ENCODE measurements at places on chromosomes 1 and 21.
A peak's percentile ranks its signal among the peaks of the same experiment; 100 is the strongest.

DNA sequence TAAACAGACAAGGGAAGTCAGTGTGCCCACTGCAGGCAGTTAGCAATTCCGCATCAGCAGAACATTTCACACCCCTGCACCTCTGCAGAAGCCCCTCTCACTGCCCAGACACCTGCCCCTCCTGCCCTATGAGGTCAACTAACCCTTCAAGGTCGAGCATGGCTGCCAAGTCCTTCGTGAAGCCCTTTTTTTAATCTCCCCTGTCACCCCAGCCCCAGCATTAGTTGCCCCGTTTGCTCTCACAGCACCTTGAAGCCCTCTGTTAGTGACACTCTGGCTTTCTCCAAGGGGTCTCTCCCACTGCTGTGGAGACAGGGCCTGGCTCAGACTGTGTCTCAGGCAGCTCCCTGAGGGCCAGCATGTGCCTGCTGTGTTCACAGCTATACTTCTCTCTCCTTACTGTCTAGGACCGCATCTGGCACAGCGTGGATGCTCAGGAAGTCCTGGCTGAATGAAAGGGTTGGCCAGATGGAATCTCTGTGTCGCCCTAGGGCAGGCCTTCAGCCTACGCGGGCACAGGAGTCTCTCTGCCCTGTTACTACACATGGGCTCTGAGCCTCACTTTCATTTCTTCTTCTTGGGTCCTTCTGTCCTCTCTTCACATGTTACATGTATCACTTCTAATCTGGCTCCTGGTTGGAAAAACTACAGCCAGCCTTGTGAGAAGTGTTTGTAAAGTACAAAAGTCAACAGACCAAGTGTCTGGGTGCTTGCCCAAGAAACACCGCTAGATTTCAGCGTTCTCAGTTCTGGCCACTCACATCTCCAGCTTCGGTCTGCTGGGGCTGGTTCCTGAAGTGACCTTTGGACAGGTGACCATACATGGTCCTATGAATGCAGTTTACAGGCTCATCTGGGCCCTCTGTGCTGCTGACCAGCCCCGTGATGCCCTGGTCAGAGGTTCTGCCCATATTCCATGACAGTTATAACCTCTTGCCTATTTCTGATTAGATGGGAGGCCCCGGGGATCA lies 19.7 kb downstream of the SLC2A1 start:
- peaks cover 64% of the 10 kb centered on the region for H3K36me3 ChIP-seq
- no peaks in the 10 kb centered on the region for H3K27me3 ChIP-seq
- DNase-seq = no peak
- H3K27ac ChIP-seq = peak overlapping the region; percentile 35

DNA sequence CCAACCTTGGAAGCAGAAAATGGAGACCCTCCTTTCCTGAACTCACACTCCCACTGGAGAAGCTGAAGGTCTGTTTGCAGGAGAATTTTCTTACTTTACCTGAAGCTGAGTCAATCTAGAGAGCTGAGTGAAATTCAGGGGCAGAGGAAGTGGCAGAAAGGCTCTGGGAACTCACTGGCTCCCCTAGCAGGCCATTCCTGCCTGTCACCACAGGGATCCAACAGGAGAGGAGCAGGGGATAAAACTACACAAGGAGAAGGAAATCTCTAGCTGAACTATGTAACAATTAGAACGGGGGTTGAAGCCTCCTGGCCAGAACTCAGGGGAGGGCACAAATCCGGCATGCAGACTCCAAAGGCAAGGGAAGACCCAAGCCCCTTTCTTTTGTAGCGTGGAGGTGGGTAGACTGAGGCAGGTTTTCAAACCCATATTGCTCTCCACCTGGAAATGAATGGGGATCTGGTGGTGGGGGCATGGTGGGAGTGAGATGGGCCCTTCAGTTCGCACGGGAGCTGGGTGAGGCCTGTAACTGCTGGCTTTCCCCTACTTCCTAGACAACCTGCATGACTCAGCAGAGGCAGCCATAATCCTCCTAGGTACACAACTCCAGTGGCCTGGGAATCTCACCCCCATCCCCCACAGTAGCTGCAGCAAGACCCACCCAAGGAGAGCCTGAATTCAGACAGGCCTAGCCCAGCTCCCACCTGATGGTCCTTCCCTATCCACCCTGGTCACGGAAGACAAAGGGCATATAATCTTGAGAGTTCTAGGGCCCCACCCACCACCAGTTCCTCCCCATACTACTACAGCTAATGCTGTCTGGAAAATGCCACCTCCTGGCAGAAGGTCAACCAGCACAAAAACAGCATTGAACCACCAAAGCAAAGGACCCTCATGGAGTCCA lies 158.1 kb downstream of the LTN1 start:
- peaks cover 39% of the 10 kb centered on the region for H3K4me1 ChIP-seq
- H3K36me3 ChIP-seq = no peaks in the 10 kb centered on the region
- no peak for DNase-seq
- no peak overlapping the region for H3K27ac ChIP-seq

GRCh38 chr1:219271818-219272535 lies 98.3 kb downstream of the LYPLAL1 start:
- no peak for DNase-seq
- H3K27me3 ChIP-seq = no peaks in the 10 kb centered on the region
- H3K4me3 ChIP-seq = no peak overlapping the region
- no peaks in the 10 kb centered on the region for H3K36me3 ChIP-seq
- H3K4me1 ChIP-seq = no peaks in the 10 kb centered on the region

DNA sequence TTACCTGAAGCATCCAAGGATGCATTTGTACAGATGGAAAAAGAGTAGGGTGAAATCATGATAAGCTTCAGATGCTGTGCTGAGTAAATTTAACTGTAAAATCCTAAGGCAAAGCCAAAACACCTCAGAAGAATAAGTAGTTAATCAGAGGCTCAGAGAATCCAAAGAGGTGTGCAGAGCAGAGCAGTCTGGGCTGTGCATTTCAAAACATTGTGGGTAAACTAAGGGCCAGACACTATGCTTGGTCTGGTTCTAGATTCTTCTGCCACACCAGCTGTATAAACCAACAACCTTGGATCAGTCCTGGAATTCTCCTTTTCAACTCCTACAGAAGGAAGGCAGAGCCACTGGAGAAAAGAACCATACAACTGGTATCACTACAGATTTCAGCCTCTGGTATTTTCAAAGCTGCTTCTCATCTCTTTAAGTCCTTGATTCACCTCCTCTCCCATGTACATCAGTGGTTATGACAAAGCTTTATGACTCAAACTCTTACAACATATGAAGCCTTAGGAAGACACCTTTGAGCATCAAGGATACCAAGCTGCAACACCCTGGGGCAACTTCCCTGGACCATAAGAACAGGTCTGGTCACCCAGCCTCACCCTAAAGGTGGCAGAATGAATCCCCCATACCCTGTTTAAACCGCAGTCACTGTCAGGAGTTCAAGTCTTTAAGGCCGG lies 11.6 kb upstream of the HIPK1 start:
- H3K4me3 ChIP-seq = no peak overlapping the region
- no peaks in the 10 kb centered on the region for H3K27me3 ChIP-seq
- DNase-seq = no peak
- peaks cover 3% of the 10 kb centered on the region for H3K36me3 ChIP-seq
